Osteoblast (primary cell): ENCODE measurements at places on chromosomes 4 and X. TPM values are rescaled to one million over a fixed set of nuclear protein-coding genes. Genes with fewer than 3 reads are reported as not detected.

Gene INTS12
- 14.8 and 19.7 TPM in 2 replicates for total RNA-seq

Gene JAKMIP1
- total RNA-seq, result not detected in 2 replicates

Gene ANXA5
- 1,038 and 1,166 TPM in 2 replicates for total RNA-seq

Gene TLR1
- total RNA-seq, result 2.4 and 3.3 TPM in 2 replicates
